ENCODE measurements at places on chromosomes 12 and 14.

DNA sequence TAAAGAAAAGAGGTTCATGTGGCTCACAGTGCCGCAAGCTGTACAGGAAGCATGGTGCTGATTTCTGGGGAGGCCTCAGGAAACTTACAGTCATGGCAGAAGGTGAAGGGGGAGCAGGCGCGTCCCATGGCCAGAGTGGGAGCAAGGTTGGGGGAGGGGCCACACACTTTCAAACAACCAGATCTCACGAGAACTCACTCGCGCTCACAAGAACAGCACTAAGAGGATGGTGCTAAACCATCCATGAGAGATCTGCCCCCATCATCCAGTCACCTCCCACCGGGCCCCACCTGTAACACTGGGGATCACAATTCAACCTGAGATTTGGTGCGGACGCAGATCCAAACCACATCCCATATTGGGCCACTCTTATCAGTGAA lies 80.5 kb downstream of the CCDC92 start:
- DNase-seq = no peak

DNA sequence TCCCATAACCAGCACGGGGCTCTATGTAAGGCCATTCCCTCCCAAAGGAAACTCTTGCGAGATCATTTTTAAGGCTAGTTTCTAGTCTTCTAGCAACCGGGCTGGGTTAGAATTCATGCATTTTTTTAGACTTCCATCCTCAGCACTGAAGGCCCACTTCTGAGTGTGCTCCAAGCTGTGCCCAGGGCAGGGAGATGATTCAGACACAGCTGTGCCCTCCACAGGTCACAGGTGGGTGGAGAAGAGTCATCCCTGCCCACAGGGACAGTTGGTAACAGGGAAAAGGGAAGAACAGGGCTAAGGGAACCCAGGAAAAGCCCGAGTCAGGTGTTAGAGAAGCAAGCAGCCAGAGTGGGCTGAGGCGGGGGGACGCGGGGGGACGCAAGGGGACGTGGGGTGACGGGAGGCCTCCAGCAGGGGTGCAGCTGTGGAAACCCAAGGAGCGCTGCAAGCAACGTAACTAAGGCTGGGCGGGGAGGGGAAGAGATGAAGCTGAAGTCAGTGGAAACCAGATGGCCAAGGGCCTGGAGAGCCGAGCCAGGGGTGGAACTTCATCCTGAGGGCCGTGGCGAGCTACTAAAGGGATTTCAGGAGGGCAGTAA lies 27.2 kb upstream of the PPP2R5C start:
- no peak for DNase-seq

DNA sequence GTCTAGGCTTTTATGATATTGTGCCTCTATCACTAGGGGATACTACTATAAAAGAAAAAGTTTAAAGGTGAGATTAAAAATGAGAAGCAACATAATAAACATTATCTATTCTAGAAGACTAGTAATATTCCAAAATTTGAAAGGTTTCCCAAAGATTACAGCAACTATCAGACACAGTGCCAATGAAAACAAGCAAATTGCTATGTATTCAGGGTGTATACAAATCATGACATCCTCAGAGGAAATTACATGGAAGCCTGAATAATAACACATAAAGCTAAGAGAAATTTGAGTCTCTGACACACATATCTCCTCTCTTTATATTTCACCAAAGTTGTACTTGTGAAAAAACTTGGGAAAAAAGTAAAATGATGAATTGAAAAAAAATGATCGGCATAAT lies 327.0 kb downstream of the SEC23A start:
- no peak for DNase-seq

DNA sequence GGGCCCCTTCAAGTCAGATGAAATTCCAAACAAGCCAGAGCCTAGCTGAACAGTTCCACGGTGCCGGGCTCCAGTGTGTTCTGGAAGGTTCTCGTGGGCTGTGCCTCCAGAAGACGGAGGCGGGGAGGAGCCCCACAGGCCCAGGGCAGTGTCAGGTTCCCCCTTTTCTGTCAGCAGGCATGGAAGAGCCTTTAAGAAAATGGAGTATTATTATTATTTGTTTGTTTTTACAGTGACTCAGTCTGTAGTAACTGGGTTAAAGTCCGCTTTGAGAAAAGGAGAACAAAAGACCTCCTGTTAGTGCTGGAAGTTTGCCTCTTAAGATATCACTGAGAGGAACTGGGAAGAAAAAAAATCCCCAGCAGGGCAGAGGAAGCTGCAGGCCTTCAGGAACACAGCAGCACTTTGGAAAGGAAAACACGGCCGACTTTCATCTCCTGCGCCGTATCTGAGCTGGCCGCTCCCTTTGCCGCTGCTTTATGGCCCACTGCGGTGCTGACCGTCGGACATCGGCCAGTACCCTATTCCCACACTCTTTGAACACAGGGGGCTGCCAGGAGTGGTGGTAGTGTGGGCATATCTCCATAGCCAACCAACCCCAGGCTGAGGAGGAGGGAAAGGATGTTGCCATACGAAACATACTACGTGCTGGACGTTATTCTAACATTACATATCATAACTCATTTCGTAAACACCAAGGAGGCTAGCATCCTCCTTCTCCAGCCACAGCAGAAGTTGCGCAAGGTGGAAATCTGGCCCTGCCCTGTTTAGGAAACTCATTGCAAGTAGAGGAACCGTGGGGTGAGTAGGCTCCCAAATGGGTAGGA lies 194.0 kb downstream of the ZFP36L1 start:
- DNase-seq = no peak

GRCh38 chr12:133130808-133131128 lies 341 bp downstream of the ZNF10 start:
- no peak for DNase-seq

DNA sequence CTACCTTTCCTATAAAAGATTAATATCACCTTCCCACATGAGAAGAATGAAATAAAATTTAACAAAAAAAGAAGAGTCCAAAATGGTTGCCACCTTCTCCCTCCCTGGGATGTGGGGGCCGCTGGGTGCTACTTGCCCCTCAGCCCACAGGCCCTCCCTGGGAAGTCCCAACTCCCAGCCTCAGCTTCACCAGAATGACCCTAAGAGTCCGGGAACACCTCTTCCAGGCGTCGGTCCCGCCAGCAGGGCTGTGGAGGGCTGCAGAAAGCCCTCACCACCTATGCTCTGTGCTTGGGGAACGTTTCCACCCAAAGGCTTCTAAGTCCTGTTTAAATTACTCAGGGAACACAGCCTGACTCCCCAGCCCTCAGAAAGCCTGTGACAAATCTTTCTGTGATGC lies 71.9 kb downstream of the MOK start:
- DNase-seq = no peak

DNA sequence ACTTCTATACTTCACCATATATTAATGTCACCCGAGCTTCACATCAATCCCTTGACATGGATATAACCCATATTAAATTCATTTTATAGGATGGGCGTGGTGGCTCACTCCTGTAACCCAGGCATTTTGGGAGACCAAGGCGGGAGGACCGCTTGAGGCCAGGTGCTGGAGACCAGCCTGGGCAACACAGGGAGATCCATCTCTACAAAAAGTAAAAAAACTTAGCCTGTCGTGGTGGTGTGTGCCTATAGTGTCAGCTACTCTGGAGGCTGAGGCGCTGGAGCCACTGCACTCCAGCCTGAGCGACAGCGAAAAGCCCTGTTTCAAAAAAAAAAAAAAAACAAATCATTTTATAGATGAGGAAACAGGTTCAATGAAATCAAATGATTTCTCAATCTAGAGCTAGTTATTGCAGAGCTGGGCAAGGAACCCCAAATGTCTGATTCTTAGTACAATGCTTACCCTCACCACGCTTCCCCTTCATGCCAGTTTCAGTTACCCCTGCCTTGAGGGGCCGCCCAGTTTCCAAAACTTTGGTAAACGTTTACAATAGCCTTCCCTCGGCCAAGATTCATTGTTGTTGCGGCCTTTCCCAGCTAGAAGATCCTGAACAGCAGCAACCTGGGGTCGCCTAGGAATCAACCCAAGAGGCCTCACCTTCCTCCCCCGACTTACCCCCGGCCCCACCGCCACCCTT lies 751 bp downstream of the PSMB5 start:
- no peak for DNase-seq

- peak; percentile 92 for DNase-seq
Observed at GRCh38 chr12:5102261-5102789, 58.6 kb downstream of the KCNA5 start.

DNA sequence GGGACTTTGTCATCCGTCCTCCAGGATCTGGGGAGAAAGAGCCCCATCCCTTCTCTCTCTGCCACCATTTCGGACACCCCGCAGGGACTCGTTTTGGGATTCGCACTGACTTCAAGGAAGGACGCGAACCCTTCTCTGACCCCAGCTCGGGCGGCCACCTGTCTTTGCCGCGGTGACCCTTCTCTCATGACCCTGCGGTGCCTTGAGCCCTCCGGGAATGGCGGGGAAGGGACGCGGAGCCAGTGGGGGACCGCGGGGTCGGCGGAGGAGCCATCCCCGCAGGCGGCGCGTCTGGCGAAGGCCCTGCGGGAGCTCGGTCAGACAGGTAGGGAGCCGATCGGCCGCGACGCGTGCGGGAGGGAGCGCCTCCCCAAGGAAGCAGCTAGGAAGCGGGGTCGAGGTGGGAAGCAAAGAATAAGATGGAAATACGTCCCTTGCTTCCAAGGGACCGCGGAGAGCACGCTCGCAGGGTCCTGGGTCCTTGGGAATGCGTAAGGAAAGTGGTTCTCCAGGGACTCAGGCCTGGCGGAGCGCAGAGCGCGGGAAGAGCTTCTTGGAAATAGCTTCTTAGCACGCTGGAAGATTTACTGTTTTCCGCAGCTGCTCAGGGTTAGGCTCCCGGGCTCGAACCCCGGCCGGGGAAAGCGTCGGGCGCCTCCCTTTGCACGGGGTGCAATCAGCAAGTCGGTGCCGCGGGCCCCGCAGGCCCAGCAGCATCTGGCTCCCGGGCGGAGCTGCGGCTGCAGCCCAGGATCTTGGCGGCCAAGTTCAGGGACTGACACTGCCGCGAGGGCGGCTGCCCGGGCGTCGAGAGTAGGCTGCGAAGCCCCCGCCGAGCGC lies 457 bp downstream of the SOCS2 start:
- DNase-seq = peak; percentile 40

DNA sequence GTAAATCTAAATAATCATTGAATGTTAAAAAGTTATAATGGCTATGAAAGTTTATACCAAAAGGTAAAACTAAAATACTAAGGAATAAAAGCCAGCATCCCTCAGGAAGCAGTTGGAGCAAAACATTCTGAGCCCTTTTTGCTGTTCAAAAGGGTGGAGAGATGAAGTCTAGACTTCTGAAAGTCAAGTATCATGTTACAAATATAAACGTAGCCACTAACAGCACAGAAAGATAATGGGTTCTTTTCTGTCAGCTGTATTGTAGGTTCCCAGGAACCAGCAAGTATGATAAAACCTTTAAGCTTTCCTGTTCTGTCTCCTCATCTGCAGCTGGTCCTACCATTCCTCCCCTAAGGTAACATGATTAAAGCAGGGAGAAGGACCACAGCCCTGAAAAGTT lies 16.4 kb upstream of the PLD4 start:
- DNase-seq = no peak
